Activated naive CD4-positive, alpha-beta T cell (primary cell): ENCODE measurements at places on chromosomes 7 and 10.

GRCh38 chr7:50978633-50979215 lies 196.0 kb upstream of the GRB10 start:
- DNase-seq, result no peak

DNA sequence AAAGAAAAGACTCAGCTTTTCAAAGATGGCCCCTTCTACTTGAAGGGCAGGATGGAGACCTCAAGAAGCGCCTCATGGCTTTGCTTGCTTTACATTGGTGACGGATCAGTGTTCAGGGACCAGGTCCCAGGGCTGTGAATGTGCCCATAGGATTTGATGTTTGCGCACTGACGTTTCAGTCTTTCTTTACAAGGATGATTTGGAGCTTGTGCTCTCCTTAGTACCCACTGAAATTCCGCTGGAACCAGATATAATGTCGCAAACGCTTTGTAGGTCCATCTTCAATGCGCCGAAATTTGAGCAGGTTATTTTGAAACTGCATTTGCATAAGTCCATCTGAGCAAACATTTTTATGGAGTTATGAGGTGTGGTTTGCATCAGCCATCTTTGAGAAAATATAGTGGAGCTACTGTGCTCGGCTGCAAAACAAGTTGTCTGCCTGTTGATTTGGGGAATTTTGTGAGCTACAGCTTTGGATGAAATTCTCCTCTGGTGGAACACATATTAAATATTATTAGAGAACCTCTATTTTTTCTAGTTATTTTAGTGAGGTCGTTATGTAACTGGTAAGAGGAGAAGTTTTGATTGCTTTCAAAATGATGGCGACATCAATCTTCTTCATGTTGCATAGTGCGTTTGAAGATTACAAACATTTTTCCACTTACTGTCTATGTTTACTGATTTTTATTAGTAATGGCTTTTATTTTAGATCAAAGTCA lies 2.4 kb downstream of the RBM20 start:
- no peak for DNase-seq

GRCh38 chr7:126659124-126659523 lies 593.6 kb downstream of the GRM8 start:
- no peak for DNase-seq

DNA sequence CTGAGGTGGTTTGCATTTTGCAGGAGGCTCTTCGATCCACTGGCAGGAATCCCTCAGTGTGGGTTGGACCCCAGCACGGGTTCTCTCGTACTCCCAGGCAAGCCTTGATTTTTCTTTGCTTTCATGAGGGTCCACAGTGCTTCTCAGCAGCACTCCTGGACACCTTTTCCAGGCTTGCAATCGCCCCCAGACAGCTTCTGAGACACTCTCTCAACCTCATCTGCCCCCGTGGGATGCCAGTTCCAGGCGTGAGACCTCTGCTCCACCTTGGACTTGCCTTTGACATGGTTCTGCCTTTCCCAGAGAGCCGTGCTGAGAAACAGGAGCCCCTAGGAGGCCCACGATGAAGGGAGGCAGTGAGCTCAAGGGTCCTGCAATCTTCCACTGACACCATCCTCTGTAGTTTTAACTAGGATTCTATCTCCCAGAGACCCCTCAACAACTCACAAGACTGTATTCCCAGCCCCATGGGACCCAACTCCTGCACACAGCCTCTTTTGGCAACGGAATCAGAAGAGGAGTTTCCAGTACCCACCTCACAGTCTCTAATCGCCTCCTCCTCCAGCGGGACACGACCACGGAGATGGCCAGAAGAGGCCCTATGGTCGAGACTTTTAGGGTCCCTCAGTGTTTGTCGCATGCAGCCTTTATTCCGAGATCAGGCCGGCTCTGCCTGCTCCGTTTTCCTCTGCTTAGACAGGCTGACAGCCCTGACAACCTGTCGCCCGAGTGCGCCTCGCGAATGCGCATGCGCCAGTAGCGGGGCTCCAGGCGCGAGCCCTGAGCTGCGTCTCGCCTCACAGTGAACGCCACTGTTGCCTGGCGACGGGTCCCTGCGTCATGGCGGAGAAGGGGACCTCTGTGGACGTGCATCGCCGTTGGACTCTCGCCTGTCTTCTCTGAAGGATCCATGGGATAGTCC lies 26.0 kb upstream of the ZNF273 start:
- DNase-seq, result peak; percentile 50

GRCh38 chr7:151539088-151539671 lies 19.5 kb upstream of the RHEB start:
- no peak for DNase-seq

DNA sequence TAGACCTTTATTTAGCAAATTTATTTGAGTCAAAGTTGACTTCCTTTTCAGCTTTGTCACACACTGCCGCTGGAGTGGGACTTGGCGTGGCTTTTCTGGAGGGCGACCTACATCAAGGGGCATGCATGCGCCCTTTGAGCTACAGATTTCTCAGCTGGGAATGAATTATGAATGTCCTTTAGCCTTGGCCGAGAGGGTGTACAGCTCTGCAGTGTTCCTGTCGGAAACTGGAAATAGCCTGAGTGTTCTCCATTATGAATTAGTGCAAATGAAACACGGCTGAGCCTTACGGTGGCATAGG lies 79.7 kb downstream of the GLRX3 start:
- DNase-seq, result no peak

GRCh38 chr7:5139998-5140397 lies 50.0 kb upstream of the WIPI2 start:
- no peak for DNase-seq

DNA sequence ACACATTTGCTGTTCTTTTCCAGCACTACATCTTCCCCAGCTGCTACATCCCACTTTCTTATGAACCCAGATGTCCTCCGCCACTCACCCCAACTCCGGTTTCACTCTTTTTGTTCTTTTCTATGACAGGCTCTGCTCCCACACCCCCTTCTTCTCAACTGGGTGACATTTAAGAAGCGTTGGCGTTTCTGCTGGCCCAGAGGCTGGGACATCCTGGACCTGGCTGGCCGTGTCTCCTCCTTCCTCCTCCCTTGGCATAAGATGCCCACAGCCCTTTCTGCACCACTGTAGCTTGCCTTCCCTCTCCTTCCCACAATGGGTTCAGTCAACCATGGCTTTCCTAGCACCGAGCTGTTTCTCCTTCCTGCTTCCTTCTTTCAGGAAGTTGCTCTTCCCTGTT lies 9.4 kb upstream of the CALML5 start:
- DNase-seq, result no peak

DNA sequence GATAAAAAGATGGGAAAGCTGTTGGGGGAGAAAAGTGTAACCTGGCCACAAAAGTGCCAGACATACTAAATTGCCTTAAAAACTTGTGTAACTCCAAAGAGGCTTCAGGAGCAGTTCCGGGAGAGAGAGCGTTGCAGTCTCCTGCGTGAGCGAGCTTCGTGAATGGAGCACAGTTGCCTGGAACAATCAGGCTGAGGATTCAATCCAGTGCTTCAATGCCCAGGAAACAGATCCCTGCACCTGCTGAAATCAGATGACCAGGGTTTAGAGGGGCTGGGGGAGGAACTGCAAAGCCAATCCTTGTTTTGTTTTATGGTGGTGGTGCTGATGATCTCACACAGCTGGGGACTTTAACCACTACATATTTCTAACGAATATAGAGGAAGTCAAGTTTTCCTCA lies 398.3 kb downstream of the DPP6 start:
- DNase-seq, result no peak

GRCh38 chr7:50703654-50704053 lies 79.0 kb downstream of the GRB10 start:
- no peak for DNase-seq

GRCh38 chr7:151146761-151147160 lies 20.7 kb downstream of the GBX1 start:
- no peak for DNase-seq

- DNase-seq, result no peak
These were observed 65.9 kb upstream of the PRKG1 start for GRCh38 chr10:51008346-51008745.

GRCh38 chr7:86911659-86912058 lies 147.8 kb downstream of the ELAPOR2 start:
- DNase-seq, result no peak

GRCh38 chr7:8441106-8441965 lies 7.9 kb downstream of the NXPH1 start:
- DNase-seq, result no peak
